Astrocyte of the spinal cord (primary cell): ENCODE measurements at places on chromosomes 1 and 21.

DNA sequence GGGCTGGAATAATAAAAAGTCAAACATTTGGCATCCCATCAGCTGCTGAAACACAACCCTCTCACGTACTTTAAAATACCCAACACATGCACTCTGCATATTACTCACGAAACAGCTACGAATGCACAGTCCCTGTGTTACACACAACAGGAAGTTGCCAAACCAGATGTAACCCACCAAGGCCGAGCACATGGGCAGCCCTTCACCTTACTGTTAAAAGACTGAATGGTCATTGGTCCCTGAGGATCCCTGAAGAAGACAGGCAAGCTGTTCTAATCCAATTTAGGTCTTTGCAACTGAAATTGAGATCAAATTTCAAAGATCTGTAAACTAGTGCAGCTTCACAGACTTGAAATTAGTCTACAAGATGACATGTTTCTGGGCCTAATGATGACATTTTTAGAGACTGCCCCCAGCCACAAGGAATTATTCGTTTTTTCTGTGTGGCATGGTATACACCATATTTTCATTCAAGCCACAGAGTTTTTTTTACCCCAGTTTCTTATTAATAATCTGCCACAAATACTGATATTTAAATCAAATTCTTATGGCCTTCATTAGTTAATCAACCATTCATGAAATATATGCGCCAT lies 25.6 kb upstream of the IER5 start:
- no peak for DNase-seq

- peak; percentile 13 for DNase-seq
Measured at GRCh38 chr1:198713081-198713480, 74.2 kb downstream of the PTPRC start.

- DNase-seq = no peak
Measured at GRCh38 chr1:177794376-177794991, 175.4 kb downstream of the SEC16B start.

DNA sequence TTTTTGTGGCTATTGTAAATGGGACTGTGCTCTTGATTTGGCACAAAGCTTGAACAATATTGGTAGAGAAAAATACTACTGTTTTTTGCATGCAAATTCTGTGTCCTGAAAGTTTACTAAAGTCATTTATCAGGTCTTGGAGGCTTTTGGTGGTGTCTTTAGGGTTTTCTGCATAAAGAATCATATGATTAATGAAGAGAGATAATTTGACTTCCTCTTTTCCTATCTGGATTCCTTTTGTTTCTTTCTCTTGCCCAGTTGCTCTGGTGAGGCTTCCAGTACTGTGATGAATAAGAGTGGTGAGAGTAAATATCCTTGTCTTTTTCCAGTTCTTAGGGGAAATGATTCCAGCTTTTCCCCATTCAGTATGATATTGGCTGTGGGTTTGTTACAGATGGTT lies 1166.7 kb downstream of the NCAM2 start:
- no peak for DNase-seq

DNA sequence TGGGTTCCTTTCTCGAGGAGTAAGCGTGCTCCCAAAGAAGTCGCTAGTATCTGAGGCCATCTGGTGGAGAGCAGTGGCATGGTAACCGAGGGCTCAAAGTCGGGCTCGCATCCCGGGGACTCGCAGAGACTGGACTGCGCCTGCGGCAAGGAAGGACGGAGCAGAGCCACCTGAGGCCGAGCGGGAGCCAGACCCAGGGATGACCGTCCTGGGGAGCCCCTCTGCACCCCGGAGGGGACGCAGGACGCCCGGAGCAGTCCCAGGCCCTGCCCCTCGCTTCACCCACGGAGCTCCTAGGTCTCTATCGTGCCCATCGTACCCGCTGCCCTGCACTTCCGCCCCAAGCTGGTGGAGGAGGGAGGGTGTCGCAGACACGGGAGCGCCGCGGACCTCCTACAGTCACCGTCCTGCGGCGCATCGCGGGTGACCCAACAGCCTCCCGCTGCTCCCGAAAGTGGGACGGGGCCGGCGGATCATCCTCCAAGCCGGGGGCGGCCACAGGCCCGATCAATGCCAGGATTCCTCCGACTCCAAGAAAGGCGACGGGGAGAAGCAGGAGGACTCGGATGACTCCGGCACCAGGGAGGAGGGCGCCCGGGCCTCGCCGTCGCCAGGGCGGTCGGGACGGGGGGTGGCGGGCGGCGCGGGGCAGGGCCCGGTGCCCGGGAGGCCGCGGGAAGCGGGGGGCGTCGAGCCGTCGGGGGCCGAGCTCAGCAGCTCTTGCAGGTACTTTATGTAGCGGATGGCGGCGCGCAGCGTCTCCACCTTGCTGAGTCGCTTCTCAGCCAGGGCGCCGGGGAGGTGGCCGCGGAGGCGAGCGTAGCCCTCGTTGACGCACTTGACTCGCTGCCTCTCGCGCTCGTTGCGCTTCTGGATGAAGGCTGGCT lies 2.3 kb upstream of the CACNA1S start:
- peak; percentile 87 for DNase-seq
